ENCODE measurements at places on chromosomes 7 and 10. TPM values are rescaled to one million over a fixed set of nuclear protein-coding genes. Genes with fewer than 3 reads are reported as not detected.
A peak's percentile ranks its signal among the peaks of the same experiment; 100 is the strongest.

The CRHR2 gene
- not detected for total RNA-seq

DNA sequence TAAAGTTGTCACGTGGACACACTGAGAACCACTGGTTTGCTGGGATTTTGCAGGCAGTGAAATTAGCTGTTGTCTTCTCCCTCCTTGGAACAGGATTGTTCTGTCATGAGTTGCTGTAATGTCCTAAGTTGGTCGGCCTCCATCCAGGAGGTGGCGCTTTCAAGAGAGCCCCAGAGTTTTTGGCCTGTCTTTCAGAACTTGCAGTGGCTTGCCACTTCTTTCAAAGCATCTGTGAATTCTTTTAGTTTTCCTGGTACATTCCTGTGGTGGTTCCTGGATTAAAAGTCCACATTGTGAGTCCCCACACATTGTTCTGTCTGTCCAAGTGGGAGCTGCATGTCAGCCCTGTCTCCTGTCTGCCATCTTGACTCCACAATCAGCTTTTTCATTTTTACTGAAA lies 133.8 kb downstream of the PON1 start:
- no peaks in the 10 kb centered on the region for H3K27me3 ChIP-seq
- H3K27ac ChIP-seq: no peak overlapping the region
- no peak for DNase-seq
- no peaks in the 10 kb centered on the region for H3K4me1 ChIP-seq
- H3K36me3 ChIP-seq: no peaks in the 10 kb centered on the region

The DNAAF5 gene
- 15.9 TPM for total RNA-seq

DNA sequence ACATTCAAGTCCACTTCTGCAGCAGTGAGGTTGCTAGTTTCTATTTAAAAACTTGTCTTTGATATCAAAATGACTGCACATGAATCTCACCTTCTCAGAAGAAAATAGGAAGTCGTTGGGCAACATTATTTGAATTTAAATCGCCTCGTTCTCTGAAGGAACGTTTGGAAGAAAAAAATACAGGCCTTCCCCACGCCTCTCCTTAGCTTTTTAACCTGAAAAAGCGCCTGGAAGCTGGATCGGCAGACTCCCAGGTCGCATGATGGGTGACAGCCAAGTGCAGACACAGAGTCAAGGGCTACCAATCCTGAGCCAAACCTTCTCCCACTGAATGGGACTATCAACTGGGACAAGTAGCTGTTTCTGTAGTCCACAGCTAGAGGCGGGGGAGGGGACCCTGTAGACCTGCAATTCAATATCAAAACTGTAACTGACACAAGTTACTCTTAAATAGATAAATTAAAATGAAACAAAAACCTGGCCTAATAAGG lies 2.2 kb downstream of the FAM53B start:
- peak; percentile 61 for DNase-seq
- peak overlapping the region; percentile 64 for H3K27ac ChIP-seq
- H3K4me3 ChIP-seq: peak overlapping the region; percentile 57
- H3K36me3 ChIP-seq: no peaks in the 10 kb centered on the region

The OR2A1 gene
- not detected for total RNA-seq

GRCh38 chr10:69769395-69769992 lies 32.2 kb upstream of the COL13A1 start:
- no peaks in the 10 kb centered on the region for H3K27me3 ChIP-seq
- no peak overlapping the region for H3K27ac ChIP-seq
- no peak overlapping the region for H3K4me3 ChIP-seq
- no peaks in the 10 kb centered on the region for H3K36me3 ChIP-seq
- DNase-seq: no peak
- no peaks in the 10 kb centered on the region for H3K4me1 ChIP-seq

The EBLN1 gene
- not detected for total RNA-seq

GRCh38 chr7:74262639-74263398 lies 8.6 kb upstream of the RFC2 start:
- H3K36me3 ChIP-seq: no peaks in the 10 kb centered on the region
- no peak overlapping the region for H3K27ac ChIP-seq
- H3K27me3 ChIP-seq: no peaks in the 10 kb centered on the region
- H3K4me3 ChIP-seq: no peak overlapping the region

GRCh38 chr10:11131112-11131639 lies 113.5 kb downstream of the CELF2 start:
- no peak for DNase-seq
- no peak overlapping the region for H3K27ac ChIP-seq
- no peaks in the 10 kb centered on the region for H3K36me3 ChIP-seq
- H3K4me3 ChIP-seq: no peak overlapping the region
- H3K4me1 ChIP-seq: no peaks in the 10 kb centered on the region

DNA sequence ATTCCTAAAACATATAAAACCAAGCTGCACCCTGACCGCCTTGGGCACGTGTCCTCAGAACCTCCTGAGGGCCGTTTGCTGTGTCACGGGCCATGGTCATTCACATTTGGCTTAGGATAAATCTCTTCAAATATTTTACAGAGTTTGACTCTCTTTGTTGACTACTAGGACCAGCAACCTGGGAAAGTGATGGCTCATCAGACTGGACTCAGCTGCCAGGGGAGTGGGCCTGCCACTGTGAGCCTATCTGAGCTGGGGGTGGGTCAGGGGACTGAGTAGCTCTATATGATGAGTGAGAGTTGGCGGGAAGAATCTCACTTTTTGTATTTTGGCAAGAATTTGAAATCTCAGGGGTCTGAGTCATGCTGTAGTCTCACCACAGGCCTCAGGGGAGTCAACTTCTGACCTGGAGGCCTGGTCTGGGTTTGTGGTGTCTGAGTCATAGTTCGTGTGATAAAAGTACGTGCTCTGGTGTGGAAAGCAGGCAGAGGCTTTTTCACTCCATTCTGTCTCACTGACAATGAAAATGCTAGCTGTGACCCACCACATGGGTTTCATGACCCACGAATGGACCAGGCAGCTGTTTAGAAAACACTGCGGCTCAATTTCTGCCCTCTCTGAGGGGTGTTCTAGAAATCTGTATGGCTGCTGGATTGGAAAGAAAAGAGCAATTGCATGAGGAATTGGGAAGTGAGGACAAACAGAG lies 4.2 kb upstream of the UPP1 start:
- peak; percentile 89 for DNase-seq
- no peak overlapping the region for H3K4me3 ChIP-seq
- H3K36me3 ChIP-seq: no peaks in the 10 kb centered on the region
- H3K27ac ChIP-seq: peak overlapping the region; percentile 39
- H3K27me3 ChIP-seq: no peaks in the 10 kb centered on the region

- H3K27ac ChIP-seq: no peak within 1 kb of the TSS
- H3K36me3 ChIP-seq: no peaks in the 10 kb centered on the region
- peaks cover 17% of the 10 kb centered on the region for H3K4me1 ChIP-seq
- peak within 1 kb of the TSS; percentile 55 for H3K4me3 ChIP-seq
Observed at GRCh38 chr10:89207181-89207800, at the start of gene CH25H. CH25H (minus strand) TSS chr10:89207317; CDS start chr10:89207292, 25 bp downstream.

The ZCWPW1 gene
- 12.4 TPM for total RNA-seq

The CDK14 gene
- total RNA-seq: 0.81 TPM

The HECTD2 gene
- 2.6 TPM for total RNA-seq

GRCh38 chr7:104045183-104045582 lies 55.7 kb upstream of the RELN start:
- DNase-seq: no peak
- no peaks in the 10 kb centered on the region for H3K27me3 ChIP-seq
- H3K27ac ChIP-seq: no peak overlapping the region

DNA sequence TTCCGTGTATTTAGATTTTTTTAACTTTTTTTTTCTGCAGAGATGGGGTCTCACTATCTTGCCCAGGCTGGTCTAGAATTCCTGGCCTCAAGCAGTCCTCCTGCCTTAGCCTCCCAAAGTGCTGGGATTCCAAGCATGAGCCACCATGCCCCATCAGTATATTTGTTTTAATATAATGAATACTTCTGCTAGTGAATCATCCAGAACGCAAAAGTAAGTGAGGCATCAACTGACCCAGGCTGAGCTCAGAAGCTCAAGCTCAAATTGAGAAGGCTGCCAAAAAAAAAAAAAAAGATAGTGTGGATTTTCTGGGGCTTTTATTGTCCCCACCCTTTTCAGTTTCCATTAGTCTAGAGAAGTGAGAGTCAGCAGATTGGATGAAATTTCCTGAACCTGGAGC lies 39.0 kb upstream of the TECTB start:
- no peaks in the 10 kb centered on the region for H3K36me3 ChIP-seq
- no peaks in the 10 kb centered on the region for H3K4me1 ChIP-seq
- H3K27ac ChIP-seq: no peak overlapping the region
- DNase-seq: no peak
- no peak overlapping the region for H3K4me3 ChIP-seq
- no peaks in the 10 kb centered on the region for H3K27me3 ChIP-seq

The THNSL1 gene
- total RNA-seq: 7.5 TPM

DNA sequence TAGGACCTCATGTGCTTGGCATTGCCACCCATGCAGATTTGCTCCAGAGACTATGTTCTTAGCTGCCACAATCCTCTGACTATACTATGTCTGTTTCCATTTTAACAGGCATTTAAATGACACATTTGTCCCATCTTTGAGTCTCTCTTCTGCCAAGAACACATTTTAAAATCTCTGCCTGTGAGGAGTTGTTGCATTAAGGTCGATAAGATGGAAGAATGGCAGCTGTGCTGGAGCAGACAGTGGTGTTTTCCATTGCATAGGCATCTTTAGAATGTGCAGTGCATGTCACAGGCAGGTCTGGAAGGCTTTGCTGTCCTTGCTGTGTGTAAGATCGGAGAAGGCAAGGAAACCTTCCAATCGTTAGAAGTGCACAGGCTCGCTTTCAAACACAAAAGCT lies 70.9 kb upstream of the CELF2 start:
- no peaks in the 10 kb centered on the region for H3K27me3 ChIP-seq
- no peak for DNase-seq
- no peak overlapping the region for H3K27ac ChIP-seq
- H3K4me1 ChIP-seq: no peaks in the 10 kb centered on the region
- H3K4me3 ChIP-seq: no peak overlapping the region
- no peaks in the 10 kb centered on the region for H3K36me3 ChIP-seq

The TMEM270 gene
- total RNA-seq: not detected

DNA sequence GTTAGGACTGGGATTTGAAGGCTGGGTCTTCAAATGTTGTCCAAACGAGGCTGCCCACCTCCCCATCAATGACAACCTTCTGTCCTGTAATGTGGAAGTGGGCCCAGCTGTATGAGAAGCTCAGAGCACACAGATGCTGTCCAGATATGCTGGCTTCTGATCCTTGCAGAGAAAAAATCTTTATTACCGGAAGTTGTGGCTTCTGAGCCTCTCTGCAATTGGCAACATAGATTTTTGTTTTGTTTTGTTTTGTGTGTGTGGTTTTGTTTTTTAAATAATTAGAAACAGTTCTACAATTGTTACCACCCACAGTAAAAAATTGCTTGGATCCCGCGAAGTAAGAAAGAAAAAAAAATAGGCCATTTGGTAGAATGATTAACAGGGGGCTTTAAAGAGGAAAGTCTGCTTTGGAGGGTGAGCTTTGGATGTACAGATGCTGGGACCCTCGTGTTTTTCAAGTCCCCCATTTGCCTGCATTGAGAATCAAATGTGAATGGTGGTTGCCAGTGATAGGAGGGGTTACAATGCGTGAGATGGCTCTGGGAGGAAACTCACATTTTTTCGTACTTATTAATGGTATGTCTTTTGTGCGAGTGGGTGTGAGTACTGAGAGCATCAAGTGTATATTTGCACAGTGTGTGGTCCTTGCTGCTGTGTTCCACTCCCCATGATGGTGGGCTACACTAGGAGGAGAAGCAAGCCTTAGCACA lies 153.2 kb downstream of the TCF7L2 start:
- H3K27ac ChIP-seq: no peak overlapping the region
- H3K36me3 ChIP-seq: no peaks in the 10 kb centered on the region

GRCh38 chr7:106644999-106645398 lies 16.0 kb downstream of the CCDC71L start:
- H3K27ac ChIP-seq: no peak overlapping the region
- no peak for DNase-seq
- H3K4me1 ChIP-seq: no peaks in the 10 kb centered on the region
- H3K4me3 ChIP-seq: no peak overlapping the region

- H3K27me3 ChIP-seq: no peaks in the 10 kb centered on the region
- H3K4me3 ChIP-seq: no peak overlapping the region
- H3K27ac ChIP-seq: no peak overlapping the region
- peaks cover 20% of the 10 kb centered on the region for H3K36me3 ChIP-seq
- no peak for DNase-seq
Observed at GRCh38 chr10:125840955-125841354, 17.6 kb downstream of the BCCIP start.

GRCh38 chr10:118173296-118173695 lies 126.6 kb upstream of the RAB11FIP2 start:
- H3K27ac ChIP-seq: no peak overlapping the region
- H3K4me1 ChIP-seq: no peaks in the 10 kb centered on the region
- H3K27me3 ChIP-seq: no peaks in the 10 kb centered on the region

The C7orf33 gene
- total RNA-seq: not detected

The STEAP4 gene
- total RNA-seq: not detected

The GIMAP7 gene
- 476 TPM for total RNA-seq

DNA sequence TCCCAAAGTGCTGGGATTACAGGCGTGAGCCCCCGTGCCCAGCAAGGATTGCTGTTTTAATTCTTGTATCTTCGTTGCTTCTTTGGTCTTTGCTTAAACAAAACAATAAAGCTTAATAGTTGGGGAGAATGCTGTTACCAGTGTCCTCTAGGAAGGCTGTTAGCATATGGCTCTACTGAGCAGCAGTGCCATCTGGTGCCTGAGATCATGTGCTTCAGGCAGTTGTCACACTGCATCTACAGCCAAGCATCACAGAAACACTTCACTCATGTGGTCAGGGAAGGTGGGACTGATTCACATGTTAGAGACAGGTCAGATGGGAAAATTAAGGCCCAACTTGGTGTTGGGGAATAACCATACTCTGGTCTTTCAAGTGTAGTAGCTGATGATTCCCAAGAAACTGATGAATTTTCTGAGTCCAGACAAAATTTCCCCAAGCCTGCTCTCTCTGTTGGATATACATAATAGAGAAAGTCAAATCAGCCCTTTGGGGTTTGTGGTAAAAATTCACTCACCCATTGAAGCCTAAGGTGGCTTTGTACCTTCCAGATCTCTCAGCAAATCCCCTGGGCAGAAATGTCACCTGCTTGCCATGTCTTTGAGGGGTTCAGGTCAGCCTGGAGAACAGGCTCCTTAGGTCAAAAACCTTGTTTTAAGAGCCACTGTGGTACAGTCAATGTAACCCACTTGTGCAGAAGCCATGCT lies 28.4 kb downstream of the UBE2D4 start:
- H3K27me3 ChIP-seq: no peaks in the 10 kb centered on the region
- H3K4me1 ChIP-seq: peaks cover 11% of the 10 kb centered on the region
- H3K27ac ChIP-seq: no peak overlapping the region
- peaks cover 25% of the 10 kb centered on the region for H3K36me3 ChIP-seq
